Hematopoietic multipotent progenitor cell treated with erythropoietin and hydrocortisone succinate and interleukin-3 and kit ligand, for 17 days (in vitro differentiated cells): ENCODE measurements at places on chromosomes 6 and 20.

- no peak for DNase-seq
These were observed 12.0 kb upstream of the GRM4 start for GRCh38 chr6:34157851-34158250.

DNA sequence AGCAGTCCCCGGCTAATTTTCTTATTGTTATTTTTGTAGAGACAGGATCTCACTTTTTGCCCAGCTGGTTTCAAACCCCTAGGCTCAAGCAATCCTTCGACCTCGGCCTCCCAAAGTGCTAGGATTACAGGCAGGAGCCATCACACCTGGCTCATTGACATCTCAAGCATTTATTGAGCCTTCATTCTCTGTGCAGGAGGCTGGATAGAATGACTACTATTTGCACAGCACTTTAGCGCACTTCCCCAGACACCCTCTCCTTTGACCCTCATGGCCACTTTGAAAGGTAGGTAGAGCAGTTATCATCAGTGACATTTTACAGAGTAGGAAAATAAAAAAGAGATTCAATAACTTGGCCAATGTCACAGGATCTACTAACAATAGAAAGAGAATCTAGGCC is 124.0 kb upstream of the STXBP5 start:
- DNase-seq: no peak

GRCh38 chr6:80720824-80721223 is 614.4 kb downstream of the BCKDHB start:
- DNase-seq: no peak

- DNase-seq: peak; percentile 55
These were observed 213.7 kb upstream of the CITED2 start for GRCh38 chr6:139588076-139588639.

GRCh38 chr20:32435449-32436107 is 77.4 kb downstream of the ASXL1 start:
- DNase-seq: no peak

DNA sequence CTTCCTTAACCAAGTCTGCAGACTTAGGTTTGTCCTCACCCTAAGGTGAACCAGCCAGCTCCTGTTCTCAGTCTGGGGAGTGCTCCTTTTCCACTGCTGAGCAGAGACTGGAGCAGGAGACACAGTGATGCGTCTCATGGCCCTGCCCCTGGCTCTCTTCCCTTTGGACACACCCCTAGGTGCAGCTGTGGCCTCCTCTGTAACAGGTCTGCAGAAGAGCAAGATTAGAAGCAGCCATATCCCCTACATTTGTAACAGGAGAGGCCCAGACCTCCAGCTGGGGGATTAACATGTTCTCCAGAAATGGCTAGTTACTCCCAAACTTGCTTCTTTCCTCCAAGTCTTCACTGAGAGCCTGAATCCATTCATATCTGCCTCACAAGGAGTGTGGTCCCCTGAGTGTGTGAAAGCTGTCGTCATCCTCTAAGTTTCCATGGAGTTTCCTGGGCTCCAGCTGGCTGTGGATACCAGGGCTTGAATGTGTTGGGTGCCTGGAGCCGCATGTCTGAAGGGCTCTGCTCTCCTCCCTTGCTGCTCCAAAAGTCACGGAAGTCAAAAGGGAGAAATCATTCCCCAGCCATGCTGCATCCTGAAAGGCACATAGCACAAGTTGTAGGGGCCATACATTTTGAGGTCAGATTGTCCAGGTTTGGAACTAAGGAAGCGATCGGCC is 57.7 kb downstream of the PPP1R14C start:
- DNase-seq: no peak

GRCh38 chr20:14775778-14776177 is 438.4 kb upstream of the FLRT3 start:
- no peak for DNase-seq

DNA sequence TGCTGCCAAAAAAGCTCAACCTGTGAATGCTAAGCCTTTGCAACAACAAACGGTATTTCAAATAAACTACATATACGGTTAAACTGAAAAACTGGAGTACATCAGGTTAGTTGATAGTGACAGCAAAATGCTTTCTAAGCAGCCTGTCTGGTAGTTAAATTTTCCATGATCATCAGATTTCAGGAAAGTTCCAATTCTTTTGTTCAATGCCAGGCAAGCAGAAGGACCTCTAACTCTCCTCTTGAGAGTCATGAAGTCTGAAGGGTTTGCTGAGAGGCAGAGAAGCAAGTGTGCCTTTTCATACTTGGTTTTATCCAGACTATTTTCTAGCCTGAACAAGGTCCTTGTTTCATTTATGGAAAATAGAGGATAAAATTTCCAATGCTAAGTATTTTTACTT is 4.5 kb downstream of the FLRT3 start:
- no peak for DNase-seq

GRCh38 chr6:154247119-154247861 is 109.3 kb downstream of the IPCEF1 start:
- DNase-seq: no peak
